ENCODE measurements at places on chromosomes 12 and 14.

- peak; percentile 14 for DNase-seq
Observed at GRCh38 chr14:50044042-50044651, 72.2 kb downstream of the VCPKMT start.

GRCh38 chr12:93245543-93245942 is 132.2 kb upstream of the NUDT4 start:
- peak; percentile 8 for DNase-seq

DNA sequence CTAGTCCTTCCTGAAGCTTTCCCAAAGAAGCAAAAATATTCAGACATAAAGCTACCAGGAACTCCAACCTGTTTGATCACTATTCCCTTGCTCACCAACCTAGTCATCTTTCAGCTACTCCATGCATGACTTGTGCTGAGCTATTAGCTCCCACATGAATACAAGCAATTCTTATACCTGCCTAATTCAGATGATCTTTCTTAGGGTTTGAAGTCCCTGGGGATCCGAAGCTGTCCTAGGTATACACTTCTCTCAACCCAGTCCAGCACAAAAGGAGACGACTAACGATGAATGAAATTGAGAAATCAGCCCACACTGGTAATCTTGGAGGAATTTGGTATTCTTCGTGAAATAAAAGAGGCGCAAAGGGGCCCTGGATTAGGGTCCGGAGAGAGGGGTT is 631 bp upstream of the PTGR2 start:
- no peak for DNase-seq

DNA sequence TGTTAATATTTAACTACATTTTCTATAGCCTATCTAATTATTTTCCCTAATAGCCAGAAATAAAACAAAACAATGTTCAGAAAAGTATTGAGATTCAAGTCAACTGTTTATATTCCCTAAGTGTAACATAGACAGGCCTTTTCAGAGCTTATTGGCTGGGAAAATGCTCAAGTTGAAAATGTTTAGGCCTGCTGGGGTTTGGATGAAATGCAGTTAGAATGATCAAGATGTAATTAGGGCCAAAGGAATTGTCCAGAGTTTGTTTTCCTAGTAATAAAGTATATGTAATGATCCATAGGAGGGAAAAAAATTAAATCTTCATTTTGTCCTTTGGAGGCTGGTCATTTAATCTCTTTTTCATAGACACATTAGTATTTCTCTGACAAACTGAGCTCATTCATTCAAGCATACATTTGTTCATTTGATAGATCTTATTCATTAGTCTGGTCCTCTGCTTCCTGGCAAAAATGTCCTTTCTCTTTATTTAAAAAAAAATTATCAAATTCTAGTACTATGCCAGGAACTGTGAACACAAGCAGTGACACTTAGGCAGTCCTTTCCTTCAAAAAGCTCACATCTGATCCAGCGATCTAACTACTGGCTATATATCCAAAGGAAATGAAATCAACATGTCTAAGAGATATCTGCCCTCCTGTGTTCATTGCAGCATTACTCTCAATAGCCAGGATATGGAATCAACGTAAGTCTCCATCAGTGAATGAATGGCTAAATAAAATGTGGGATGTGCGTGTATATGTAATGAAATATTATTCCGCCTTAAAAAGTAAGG is 40.1 kb upstream of the NEDD1 start:
- DNase-seq = no peak

DNA sequence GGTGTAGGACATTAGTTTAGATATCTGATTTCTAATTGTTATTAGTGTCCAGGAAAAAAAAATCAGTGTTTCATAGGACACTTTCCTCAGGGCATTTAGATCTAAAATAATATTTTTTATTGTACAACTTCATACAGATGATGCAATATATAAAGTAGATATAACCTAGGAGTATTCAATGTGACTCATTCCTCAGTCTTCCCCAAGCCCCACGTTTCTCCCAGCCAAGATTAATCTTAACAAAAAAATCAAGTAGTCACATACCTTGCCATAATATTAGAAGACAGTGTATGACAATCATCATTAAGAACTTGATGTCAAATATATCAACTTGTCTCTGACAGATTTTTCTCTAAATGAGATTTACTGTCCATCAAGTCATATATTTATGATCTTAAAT is 37.1 kb downstream of the PPFIA2 start:
- DNase-seq = no peak

DNA sequence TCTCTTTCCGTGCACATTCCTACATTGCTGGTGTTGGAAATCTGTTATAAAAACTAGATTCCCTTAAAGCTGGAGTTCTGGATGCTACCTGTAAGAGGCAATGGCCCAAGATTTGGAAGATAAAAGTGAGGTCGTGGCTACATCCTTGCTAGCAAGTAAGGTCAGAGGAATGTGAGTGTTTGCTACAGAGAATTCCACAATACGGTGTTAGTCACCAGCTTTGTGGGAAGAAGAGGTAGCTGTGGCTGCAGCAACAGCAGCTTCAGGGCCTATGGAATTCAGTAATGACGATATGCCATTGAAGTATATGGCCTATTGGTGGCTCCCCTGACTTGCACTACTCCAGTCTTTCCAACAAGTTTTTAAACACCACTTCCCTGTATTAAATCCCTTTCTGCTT is 227.7 kb upstream of the TMEM260 start:
- DNase-seq = no peak
